ENCODE measurements at places on chromosomes 4 and X. TPM values are rescaled to one million over a fixed set of nuclear protein-coding genes. Genes with fewer than 3 reads are reported as not detected.

DNA sequence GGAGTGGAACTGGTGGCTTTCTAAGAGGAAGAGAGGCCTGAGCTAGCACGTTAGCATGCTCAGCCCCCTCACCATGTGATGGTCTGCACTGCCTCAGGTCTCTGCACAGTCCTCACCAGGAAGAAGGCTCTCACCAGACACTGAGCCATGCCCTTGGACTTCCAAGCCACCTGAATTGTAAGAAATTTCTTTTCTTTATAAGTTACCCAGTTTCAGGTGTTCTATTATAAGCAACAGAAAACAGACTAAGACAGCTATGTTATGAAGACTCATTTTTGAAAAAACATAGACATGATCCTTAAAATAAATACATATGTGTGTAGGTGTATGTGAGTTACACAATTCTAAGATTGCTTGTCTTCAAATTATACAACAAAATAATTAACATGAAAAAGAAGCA lies 74.7 kb downstream of the CEP44 start:
- DNase-seq: no peak

- no peak for DNase-seq
These were observed 101.9 kb downstream of the SORCS2 start for GRCh38 chr4:7294176-7294756.

DNA sequence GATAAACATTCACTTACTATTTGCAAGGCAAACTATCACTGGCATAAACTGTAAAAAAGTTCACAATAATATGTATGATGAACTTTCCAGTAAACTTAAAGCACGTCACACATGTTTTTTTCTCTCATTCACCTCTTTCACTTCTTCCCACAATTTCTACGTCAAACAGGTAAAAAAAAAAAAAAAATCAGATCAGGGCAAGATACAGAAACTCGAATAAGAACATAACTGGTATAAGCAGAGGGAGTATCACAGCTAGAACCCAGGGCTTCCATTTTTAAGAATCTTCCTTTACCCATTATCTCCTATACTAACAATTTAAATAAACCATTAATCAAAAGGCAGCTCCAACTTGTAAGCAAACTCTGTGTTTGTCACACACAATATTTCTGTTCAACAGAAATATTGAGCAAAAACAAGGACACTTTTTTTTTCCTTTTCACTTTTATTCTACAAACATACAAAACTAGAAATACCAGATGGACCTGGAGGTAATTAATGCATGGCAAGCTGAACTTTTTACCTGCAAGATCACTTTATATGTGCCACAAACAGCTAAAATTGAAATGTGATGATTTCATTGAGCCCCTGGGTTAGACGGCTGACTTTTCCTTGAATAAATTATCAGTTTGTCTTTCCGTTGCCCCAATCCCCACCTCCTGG lies 47.5 kb upstream of the NSUN7 start:
- no peak for DNase-seq

GRCh38 chrX:150007356-150007755 lies 69.1 kb upstream of the EOLA2 start:
- DNase-seq: no peak

DNA sequence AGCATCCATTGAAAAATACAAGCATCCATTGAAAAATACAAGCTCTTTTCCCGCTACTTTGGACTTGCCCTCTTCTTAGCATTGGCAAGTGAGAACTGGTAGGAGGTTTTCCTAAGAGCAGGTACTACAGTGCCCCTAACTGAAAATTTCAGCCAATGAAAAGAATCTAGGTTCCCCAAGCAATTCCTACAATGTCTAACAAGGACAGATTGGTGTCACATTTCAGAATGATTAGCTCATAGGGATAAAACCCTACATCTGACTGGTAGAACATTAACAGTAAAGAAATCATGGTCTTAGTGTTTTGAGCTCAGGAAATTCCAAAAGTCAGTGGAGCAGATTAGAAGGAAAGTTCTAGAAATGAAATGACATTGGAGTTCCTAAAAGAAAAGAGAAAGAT lies 68.6 kb upstream of the QRFPR start:
- no peak for DNase-seq

DNA sequence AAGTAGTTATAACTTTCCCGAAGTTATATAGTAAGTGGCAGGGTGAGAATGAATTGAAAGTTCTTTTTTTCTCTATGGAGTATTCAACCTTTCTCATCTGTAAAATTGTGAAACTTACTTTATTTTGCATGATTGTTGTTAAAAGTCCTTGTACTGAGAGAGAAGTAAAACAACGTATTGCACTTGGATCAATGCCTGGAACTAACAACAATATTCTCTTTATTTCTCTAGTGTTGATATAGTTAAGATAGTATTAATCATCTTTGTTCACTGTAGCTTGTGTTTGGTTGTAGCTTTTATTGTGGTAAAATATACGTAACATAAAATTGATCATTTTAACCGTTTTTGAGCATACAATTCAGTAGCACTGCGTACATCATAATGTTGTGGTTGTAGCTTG lies 48.7 kb downstream of the STIM2 start:
- no peak for DNase-seq

- no peak for DNase-seq
These were observed 42.0 kb downstream of the F8 start for GRCh38 chrX:154980330-154981115.

DNA sequence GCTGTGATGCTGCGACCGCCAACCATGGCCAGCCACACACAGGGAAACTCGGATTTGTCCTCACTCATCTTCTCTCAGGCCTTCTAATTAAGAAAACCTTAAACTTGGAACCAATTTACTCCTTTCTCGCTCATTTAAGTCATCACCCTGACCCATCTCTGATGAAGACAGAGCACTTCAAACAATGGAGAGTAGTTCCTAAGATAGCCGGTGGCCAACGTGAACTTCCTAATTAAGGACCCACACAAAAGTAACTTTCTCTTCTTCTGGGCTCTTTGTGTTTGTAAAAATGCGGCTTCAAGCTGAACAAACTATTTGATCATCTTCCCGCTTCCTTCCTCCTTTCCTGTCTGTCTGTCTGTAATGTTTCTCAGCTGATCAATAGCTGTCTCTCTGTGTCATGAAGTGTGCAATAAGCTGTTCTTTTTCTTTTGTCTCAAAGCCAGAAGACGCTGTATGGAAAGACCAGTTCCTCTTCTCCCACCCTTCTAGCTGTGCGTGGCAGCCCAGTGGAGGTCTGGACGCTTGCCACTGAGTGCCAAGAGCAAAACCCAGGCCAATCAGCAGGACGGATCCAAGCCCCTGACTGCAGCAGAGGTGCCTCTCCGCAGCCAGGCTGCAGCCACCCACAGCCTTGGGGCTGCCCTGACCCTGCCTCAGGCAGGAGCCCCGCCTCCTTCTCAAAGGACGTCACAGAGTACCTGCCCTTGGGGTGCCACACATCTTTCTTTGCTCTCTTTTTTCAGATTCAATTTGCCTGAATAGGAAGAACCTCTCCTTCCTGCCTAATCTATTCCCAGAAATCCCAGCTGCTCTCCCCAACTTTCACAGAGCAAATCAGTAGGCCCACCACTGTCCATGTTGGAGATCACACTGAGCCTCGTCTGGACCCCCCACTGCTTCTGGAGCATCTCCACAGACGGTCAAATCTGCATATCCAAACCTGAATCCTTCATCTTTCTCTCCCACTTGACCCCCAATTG lies 59.3 kb downstream of the MAML3 start:
- DNase-seq: no peak

GRCh38 chr4:132065940-132066495 lies 1083.1 kb upstream of the PCDH10 start:
- DNase-seq: no peak

- no peak for DNase-seq
These were observed 288.0 kb downstream of the SH2D1A start for GRCh38 chrX:124634363-124634762.

GRCh38 chr4:87738483-87738882 lies 60.9 kb upstream of the IBSP start:
- DNase-seq: no peak

DNA sequence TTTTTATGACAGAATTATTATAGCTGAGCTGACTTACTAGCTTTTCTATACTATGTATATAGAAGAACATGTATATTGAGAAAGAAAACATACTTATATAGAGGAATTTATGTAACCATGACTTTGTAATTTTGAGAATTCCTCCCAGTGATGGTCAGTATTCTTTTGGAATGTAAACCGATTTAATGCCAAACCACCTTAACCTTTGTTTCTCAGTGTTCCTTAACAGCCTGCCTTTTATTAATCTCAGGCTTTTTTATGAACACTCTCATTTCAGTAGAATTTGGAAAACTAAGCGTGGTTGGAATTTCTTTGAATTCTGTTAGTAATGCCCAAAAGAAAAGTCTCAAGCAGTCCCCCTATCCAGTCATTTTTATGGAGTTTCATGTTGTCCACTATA lies 47.0 kb downstream of the MOSPD2 start:
- DNase-seq: no peak

- DNase-seq: no peak
These were observed 175.6 kb upstream of the RBPJ start for GRCh38 chr4:26145212-26145611.

- no peak for DNase-seq
These were observed 21.9 kb downstream of the PCGF3 start for GRCh38 chr4:727576-727975.

The PSAPL1 gene
- total RNA-seq: 18.6 TPM

The TMPRSS11F gene
- 2.3 TPM for total RNA-seq

The NKX3-2 gene
- total RNA-seq: 0.10 TPM

The XAGE1B gene
- not detected for total RNA-seq

The KCNIP4 gene
- 2.8 TPM for total RNA-seq

The CYSLTR1 gene
- total RNA-seq: 6.6 TPM

The ARX gene
- total RNA-seq: 0.10 TPM

The ADH1B gene
- total RNA-seq: 175 TPM
